ENCODE measurements at places on chromosomes 1 and 21.
A peak's percentile ranks its signal among the peaks of the same experiment; 100 is the strongest.

DNA sequence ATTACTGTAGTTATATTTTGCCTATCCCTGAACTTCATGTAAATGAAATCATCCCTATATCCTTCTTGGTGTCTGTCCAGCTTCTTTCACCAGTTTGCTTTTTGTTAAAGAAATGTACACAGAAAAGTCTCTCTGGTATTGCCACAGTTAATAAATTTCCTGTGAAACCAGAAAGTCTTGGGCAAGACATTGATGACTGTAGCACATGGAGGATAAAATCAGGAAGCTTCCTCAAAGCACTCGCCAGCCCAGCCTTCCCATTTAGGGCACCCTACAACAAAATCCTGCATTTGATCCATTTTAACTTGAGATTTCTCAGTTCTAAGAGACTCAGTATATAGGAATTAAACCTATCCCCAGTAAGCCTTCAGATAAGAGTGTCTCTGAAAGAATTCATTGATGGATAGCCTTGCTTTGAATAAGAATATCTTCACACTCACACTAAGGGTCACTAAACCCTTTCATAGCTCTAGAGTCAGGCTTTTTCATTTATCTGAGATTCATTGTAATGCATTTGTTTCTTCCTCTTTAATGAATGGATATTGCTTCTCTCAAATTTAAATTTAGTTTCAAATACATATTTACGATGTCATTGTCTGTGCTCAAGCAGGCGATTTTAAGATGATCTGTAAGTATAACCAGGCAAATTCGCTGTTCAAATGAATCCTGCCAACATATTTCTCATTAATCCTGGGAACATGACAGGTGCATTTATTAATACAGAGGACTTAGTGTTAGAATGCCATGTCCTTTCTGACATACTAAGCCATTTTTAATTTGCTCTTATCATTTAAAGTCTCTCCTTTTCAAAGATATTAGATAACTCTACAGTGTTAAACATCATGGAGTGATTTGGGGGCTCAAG lies 153.1 kb downstream of the GRIK1 start:
- DNase-seq: no peak

DNA sequence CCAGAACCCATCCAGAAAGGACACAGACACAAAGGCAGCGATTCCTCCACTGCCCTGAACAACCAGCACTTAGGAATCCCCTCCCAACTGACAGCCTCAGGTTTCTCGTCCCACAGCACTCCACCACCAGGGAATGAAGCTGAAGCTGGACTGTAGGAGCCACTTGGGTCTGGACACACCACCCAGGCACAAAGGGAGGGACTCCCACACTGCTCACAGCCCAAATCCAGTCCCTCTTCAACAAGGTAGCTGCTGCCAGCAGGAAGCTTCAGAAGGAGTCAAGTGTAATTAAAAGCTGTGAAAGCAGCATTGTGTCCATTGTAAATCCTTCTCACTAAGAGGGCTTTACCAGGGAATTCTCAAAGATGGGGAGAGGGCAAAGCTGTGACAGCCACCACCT lies 29.0 kb downstream of the LMX1A start:
- no peak for DNase-seq

DNA sequence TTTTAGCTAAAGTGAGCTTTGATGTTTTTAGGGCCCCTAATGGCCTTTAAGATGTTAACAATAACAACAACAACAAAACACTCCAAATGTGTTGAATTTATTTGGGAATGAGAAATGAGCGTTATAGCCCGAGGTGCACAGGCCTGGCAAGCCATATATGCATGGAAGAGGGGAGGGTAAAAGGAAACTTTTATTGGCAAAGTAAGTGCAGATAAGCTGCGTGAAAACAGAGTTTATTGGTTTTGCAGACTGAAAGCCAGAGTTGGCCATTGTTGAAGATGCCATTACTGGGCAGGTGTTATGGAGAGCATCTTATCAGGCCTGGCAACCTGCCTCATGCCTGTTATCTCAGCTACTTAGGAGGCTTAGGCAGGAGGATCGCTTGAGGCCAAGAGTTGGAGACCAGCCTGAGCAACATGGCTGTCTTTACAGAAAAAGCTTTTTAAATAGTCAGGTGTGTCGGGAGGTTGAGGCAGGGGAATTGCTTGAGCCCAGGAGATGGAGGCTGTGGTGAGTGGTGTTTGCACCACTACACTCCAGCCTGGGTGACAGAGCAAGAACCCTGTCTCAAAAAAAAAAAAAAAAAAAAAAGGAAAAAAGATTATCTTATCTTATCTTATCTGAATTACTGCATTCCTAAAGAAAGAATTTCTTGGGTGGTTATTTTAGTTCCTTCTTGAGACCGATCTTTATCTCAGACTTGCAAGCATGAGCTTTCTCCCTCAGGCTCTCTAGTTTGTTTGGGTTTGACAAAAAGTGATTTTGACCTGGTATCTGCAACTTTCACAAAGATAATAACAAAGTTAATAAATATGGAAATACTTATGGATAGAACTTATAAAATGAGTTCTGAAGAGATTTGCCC lies 1.7 kb downstream of the PATJ start:
- no peak for DNase-seq

DNA sequence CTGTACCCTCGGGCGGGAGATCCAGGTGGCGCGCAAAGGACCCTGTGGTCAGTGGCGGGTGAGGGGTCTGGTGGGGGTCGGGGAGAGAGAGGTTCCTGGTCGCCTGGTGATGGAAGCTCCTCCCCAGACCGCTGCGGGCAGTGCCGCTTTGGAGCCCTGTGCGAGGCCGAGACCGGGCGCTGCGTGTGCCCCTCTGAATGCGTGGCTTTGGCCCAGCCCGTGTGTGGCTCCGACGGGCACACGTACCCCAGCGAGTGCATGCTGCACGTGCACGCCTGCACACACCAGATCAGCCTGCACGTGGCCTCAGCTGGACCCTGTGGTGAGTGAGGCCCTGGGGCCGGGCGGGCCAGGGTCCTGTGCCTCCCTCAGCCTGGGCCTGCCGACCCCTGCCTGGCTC lies 23.5 kb downstream of the AGRN start:
- DNase-seq: no peak

DNA sequence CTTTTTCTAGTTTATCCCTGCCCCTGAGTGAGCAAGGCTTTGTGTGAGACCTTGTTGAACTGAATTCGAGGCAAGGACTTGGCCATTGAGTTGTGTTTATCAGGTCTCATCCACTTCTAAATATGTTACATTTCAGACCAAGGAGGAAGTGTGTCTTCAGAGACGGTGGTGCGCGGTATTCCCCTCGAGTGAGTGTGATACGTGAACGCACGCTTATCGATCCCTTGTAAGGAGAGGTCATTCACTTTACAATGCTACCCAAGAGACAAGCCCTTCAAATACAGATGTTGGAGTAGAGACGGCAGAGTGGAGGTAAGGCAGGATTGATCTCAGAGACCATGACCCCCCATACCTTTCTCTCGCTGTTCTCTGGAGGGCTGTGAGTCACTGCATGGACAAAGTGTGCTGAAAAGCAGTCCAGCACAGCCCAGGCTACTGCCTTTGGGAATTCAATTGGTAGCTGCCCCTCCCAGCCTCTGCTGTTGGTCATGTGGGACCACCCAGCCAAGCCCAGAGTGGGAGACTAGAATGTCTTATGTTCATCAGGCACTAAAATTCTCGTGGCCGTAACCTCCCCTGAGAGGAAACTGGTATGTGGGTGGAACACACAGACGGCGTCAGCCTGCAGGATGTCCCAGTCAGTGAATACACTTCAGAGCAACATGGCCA lies 16.3 kb upstream of the MTARC1 start:
- no peak for DNase-seq

DNA sequence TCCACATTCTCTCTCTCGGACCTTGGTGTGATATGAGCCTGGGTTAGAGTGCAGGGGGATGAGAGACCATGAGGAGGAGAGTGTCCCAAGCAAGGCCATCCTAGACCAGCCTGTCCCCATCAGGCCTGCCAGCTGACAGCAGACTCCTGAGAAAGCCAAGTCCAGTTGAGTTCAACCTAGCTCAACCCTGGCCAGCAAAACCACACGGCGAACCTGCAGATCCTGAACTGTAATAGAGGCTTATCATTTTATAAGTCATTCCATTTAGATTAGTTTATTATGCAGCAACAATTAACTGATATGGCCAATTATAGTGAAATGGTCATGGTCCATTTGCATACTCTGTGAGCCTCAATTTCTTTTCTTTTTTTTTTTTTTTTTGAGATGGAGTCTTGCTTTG lies 36.4 kb upstream of the ARHGEF10L start:
- DNase-seq: no peak

GRCh38 chr1:119364640-119365039 lies 3.9 kb upstream of the HAO2 start:
- DNase-seq: no peak

GRCh38 chr1:62882201-62883104 lies 98.5 kb downstream of the ATG4C start:
- no peak for DNase-seq

- no peak for DNase-seq
Measured at GRCh38 chr21:17989780-17990179, 170.6 kb upstream of the C21orf91 start.

DNA sequence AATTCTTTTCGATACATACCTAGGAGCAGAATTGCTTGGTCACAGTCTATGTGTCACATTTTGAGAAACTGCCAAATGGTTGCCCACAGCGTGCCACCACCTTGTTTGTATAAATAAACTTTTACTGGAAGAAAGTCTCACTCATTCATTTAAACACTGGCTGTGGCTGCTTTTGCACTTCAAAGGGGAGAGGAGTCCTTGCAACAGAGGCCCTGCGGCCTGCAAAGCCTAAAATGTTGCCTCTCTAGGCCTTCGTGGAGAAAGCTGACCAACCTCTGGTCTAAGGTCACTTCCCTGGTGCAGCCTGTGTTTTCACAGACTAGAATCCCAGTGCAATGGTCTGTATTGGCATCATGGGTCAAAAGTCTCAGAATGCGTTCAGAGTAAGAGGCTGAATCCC lies 8.3 kb downstream of the RIPK4 start:
- DNase-seq: no peak

DNA sequence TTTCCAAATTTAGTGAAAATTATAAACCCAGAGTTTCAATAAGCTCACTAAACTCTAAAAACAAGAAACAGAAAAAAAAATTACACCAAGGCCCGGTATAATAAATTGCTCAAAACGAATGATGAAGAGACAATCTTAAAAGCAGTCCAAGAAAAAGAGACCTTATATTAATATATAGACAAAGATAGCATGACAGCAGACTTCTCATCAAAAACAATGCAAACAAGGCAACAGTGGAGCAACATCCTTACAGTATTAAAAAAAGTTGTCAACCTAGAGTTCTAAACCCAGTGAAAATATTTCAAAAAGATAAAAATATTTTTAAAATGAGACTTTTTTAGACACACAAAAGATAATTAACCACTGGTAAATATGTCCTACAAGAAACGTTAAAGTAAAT lies 46.7 kb downstream of the KIFAP3 start:
- no peak for DNase-seq

GRCh38 chr1:30324251-30325084 lies 398.9 kb downstream of the MATN1 start:
- no peak for DNase-seq

DNA sequence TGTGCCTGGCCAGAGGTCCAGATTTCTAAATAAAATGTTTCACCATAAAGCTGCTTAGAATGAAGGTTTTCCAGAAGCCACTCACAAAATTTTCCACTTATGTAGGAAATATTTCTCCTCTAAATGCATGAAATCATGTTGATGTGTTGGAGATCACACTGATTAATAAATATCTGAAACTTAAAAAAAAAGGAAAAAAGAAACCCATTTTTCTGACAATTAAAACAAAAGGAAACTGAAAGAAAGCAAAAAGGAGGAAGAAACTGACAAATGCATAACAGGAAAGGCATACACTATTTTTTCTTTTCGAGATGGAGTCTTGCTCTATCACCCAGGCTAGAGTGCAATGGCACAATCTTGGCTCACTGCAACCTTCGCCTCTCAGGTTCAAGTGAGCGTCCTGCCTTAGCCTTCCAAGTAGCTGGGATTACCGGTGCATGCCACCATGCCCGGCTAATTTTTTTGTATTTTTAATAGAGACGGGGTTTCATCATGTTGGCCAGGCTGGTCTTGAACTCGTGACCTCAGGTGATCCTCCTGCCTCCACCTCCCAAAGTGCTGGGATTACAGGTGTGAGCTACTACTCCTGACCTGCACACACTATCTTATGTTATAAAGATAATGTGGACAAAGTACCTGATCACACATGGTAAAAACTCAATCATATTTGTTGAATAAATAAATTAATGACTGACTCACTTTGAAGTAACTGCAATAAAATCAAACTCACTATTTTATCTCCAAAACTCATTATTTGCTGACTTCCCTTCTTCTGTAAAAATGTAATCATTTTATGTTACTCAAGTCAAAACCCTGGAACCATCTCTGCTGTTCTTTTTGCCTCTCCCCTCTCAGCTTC lies 149.8 kb upstream of the NR5A2 start:
- DNase-seq: no peak

DNA sequence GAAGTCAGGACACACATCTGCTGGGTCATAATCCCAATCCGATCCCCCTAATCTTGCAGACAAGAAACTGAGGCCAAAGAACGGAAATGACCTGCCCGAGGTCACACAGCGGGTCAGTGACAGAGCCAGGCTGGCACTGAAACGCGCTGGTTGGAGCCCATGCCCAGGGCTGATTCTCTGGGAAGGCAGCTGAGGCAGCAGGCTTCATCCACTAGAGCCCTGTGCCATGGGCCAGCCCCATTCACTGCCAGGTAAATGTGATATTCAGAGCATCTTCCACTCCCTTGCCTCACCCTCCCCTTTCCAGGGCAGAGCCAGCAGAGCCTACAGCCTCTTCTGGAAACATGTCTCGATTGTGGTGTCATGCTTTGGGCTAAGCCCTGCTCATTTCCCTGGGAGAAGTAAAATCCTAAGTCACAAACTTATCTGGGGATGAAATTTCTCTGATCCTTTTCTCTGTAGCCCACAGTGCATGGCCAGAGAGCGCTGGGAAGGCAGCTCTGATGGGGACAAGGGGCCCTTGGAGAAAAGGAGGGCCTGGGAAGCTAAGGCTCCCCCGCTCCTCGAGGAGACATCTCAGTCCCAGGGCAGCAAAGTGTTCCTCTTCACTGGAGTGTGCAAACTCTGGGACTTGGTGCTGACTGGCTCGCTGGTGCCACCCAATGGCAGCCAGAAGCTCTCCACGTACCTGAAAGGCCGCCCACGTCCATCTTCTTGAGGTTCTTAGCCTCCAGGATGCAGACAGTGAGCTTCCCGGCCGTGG lies 110.4 kb downstream of the SYT2 start:
- DNase-seq: peak; percentile 26

- no peak for DNase-seq
Measured at GRCh38 chr1:20867062-20867461, 80.0 kb upstream of the HP1BP3 start.

- DNase-seq: no peak
Measured at GRCh38 chr1:71586030-71586429, 505.2 kb upstream of the ZRANB2 start.
